ENCODE measurements at places on chromosomes 16 and 17. TPM values are rescaled to one million over a fixed set of nuclear protein-coding genes. Genes with fewer than 3 reads are reported as not detected.

DNA sequence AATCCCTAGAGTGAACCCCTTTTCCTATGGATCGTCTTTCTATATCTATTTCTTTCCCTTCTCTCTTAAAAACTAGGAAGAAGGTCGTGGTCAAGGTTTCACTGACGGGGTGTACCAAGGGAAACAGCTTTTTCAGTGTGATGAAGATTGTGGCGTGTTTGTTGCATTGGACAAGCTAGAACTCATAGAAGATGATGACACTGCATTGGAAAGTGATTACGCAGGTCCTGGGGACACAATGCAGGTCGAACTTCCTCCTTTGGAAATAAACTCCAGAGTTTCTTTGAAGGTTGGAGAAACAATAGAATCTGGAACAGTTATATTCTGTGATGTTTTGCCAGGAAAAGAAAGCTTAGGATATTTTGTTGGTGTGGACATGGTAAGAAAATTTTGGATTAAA lies 9.6 kb downstream of the CYLD start:
- no peak for DNase-seq

KIF18B gene
- total RNA-seq, result 107 TPM

PRSS27 gene
- 1.7 TPM for total RNA-seq

DNA sequence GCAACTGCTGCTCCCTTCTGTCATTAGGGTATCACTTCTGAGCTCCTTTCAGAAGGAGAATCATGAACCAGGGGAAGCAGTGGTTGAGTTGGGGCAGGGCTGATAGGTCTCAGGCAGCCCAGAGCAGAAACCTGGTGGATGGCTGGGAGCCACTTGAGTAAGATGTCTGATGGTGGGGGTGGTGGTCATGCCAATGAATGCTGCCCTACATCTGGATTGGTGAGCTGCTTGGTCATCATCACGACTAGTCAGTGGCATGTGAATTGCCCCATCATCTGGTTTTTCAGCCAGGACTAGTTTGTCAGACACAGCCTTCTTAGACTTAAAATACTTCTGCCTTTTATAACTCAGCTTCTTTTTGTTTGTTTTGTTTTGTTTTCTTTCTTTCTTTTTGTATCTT lies 2.6 kb downstream of the GID4 start:
- DNase-seq, result no peak

DNA sequence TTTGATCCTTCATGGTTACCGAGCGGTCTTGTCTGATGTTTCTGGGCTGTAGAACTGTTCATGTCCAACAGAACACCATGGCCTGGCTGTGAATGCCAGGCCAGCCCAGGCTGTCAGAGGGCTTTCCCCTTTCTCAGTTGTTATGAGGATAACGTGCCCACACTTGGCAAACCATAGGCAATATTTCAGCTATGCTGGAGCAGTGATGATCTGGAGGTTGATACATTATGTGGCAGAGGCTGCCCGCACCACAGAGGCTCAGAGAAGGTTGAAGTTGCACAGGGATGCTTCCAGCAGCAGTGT lies 92.9 kb downstream of the C16orf78 start:
- DNase-seq, result no peak

C16orf87 gene
- 10.3 TPM for total RNA-seq

DNA sequence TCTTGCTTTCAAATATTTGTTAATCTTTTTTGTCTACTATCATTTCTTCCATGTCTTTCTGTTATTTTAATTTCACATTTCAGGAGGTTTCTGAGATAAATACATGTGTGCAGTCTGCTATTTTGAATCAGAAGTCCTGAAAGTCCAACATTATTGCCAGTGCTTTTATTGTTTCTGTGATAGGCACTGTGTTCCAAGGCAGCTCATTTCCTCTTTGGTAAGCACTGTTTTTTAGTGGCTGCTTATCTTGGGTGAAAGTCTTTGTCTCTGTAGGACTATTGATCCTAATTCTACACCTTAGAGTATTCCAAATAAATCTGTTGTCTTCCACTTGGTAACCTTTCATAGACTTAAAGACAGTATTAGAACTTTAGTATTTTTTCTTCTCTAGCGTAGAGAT lies 76.1 kb downstream of the PPM1E start:
- DNase-seq, result no peak
